Ovary (tissue), 10 donors: ENCODE measurements at places on chromosomes 3 and 15. TPM values are rescaled to one million over a fixed set of nuclear protein-coding genes. Genes with fewer than 3 reads are reported as not detected.

The CCDC80 gene
- 13.2 TPM for total RNA-seq

The DLL4 gene
- total RNA-seq = 10.7 TPM

The KLF15 gene
- total RNA-seq = 49.9 TPM

The COL6A6 gene
- 0.43 TPM for total RNA-seq

The ECE2 gene
- not detected for total RNA-seq

The SKOR1 gene
- 1.2 TPM for total RNA-seq

The ZBBX gene
- total RNA-seq = 38.9 TPM

The SUMF1 gene
- total RNA-seq = 25.6 TPM

The SERPINI2 gene
- total RNA-seq = 0.33 TPM

The MAP6D1 gene
- total RNA-seq = 1.9 TPM

The CHL1 gene
- 94.8 TPM for total RNA-seq

The C3orf20 gene
- 0.10 TPM for total RNA-seq

The SELENOS gene
- 40.2 TPM for total RNA-seq

The CCR9 gene
- total RNA-seq = 0.24 TPM

The GCNT3 gene
- not detected for total RNA-seq

The P2RY1 gene
- total RNA-seq = 4.3 TPM

The ZBED2 gene
- total RNA-seq = 1.5 TPM

The SERP1 gene
- total RNA-seq = 93.5 TPM

The INSYN1 gene
- total RNA-seq = 31.1 TPM

The PARL gene
- total RNA-seq = 32.7 TPM

The MTMR10 gene
- 14.4 TPM for total RNA-seq

The FETUB gene
- not detected for total RNA-seq

The CGNL1 gene
- 13.6 TPM for total RNA-seq

The SUSD5 gene
- 2.9 TPM for total RNA-seq

The PP2D1 gene
- total RNA-seq = not detected

The PLA2G4D gene
- not detected for total RNA-seq

The LYZL4 gene
- total RNA-seq = not detected

The RAMAC gene
- total RNA-seq = 21.1 TPM

The HRG gene
- total RNA-seq = 0.13 TPM

The GRK7 gene
- not detected for total RNA-seq

The CKMT1A gene
- not detected for total RNA-seq

The CPLX3 gene
- total RNA-seq = not detected

The SLC15A2 gene
- 5.9 TPM for total RNA-seq

The DNASE1L3 gene
- 0.61 TPM for total RNA-seq

The NPRL2 gene
- 19.4 TPM for total RNA-seq

The ALPK3 gene
- 1.0 TPM for total RNA-seq

The ITGA11 gene
- 25.2 TPM for total RNA-seq

The AEN gene
- total RNA-seq = 27.1 TPM
